ENCODE measurements at places on chromosomes 2 and 18.

- DNase-seq: no peak
Observed at GRCh38 chr2:173374634-173375033, 20.0 kb downstream of the CDCA7 start.

DNA sequence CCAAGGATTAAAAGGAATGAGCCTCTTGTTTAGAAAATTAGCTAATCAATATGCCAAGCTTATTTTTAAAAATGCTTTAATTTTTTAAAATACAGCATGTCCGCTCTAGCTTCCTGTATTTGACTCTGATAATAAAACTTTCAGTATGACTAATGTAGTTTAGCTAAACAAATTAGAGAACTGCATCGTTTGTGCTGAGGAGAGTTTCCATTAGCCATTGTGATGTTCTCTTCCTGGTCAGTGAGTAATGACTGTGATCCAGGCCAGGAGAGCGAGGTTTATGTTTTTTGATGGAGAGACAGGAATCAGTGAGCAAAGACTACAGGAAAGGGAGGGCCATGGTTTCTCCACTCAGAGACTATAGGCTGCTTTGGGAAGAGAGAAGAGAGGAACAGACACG lies 237.2 kb upstream of the ETAA1 start:
- no peak for DNase-seq

DNA sequence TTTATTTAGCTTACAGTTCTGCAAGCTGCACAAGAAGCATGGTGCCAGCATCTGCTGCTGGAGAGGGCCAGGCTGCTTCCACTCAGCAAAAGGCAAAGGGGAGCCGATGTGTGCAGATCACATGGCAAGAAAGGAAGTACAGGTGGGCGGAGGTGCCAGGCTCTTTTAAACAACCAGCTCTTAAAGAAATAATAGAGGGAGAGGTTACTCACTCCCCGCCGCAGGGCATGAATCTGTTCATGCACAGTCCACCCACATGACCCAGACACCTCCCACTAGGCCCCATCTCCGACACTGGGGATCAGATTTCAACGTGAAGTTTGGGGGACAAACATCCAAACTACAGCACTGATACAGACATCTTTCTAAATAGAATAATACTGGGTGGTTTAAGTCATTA lies 105.8 kb downstream of the MTCL1 start:
- no peak for DNase-seq

GRCh38 chr2:135258193-135258592 lies 206.1 kb downstream of the RAB3GAP1 start:
- no peak for DNase-seq

GRCh38 chr2:170222298-170222697 lies 44.4 kb downstream of the MYO3B start:
- no peak for DNase-seq

DNA sequence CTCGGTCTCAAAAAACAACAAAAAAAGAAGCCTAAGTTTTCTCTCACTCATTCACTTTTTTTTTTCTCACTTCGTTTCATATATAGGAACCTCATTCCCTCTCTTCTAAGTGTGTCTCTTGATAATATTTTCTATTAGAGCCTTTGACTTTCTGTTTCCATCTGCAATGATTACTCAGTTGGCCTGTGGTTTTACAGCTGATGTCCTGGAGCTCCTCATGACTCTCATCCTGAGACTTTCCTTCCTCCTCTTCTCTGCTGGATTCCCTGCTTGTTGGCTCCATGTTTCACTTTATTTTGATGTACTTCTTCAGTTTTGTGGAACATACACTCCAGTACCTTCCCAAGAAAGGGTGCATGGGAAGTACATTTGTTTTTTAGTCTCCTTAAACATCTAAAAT lies 154.2 kb upstream of the GATA6 start:
- no peak for DNase-seq

DNA sequence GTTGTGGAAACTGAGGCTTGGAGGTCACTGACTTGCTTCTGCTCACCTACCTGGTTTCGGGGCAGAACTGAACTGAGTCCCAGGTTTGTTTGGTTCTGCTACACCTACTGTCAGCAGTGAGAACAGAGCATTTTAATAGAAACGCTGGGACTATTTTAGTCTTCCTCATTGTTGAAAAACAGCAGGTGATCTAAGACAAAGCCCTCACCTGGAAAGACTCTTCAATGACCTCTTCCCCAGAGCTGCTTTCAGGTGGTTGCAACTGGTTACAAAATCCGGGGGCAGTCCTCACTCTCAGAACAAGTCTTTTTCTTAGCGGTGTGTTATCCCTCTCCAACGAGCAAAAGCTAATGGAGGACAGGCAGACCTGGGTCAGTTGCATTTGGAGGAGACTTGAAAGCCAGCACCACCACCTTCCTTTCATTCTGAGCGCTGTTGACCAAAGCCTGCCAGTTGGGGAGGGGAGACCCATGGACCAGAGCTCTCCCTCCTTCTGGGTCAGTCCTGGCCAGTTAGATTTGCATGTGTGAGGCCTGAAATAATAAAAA lies 217.0 kb downstream of the NCK2 start:
- no peak for DNase-seq

DNA sequence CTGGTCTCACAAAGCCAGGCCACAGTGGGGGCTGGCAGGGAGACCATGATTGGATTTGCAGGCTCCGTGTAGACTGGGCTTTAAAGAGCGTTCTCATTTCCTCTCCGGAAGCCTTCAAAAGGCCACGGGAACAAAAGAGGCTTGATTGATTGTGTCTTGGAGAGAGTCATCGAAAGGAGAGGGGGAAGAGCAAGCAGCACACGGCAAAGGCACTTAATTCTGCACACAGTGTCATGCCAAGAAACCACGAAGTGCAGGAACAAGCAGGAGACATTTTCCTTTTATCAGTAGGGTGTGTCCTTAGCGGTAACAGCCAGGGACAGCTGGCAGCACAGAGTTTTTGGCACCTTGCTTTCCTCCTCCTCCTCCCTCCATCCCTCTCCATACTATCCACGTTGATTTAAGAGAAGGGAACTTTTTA lies 47.7 kb downstream of the GLI2 start:
- no peak for DNase-seq

DNA sequence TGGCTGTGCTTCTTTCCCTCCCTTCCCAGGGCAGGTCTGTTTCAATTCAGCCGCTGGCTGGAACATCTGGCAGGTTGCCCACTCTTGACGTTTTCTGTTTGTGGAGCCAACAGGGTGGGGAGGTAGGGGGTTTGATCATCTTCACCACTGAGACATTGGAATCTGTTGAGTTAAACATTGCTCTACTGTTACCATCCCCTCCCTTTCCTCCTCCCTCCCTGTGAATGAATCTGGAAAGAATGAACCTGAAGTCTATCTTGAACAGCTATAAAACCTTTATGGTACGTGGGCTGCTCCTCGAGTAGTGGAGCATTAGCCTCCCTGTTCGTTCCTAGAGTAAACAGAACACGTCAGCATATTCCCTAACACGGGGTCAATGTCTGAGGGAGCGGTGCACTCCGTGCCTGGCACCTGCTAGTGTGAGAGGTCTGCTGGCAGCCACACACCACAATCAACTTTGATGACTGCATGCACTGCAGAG lies 249.9 kb upstream of the RBBP8 start:
- no peak for DNase-seq

GRCh38 chr18:76054156-76054555 lies 440.9 kb downstream of the ZNF516 start:
- no peak for DNase-seq

GRCh38 chr2:46298522-46299353 lies 1.5 kb downstream of the EPAS1 start:
- no peak for DNase-seq

DNA sequence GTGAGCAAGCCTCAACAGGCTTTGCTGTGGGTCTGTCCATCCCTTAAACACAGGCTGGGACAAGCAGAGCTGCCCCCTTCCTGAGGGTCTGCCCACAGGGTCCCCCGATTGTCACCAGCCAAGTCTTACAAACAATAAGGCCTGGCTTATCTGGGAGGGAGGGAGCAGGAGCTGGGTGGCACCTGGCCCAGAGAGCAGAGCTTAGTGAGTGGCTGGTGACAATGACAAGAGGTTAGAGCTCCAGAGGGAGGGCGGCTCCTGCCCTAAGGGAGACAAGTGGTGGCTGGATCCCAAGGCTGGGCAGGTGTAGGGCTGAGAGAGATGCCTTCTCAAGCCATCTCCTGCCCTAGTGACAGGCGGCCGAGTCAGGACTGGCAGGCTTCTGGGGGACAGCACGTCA lies 125.5 kb downstream of the KLHL29 start:
- no peak for DNase-seq

DNA sequence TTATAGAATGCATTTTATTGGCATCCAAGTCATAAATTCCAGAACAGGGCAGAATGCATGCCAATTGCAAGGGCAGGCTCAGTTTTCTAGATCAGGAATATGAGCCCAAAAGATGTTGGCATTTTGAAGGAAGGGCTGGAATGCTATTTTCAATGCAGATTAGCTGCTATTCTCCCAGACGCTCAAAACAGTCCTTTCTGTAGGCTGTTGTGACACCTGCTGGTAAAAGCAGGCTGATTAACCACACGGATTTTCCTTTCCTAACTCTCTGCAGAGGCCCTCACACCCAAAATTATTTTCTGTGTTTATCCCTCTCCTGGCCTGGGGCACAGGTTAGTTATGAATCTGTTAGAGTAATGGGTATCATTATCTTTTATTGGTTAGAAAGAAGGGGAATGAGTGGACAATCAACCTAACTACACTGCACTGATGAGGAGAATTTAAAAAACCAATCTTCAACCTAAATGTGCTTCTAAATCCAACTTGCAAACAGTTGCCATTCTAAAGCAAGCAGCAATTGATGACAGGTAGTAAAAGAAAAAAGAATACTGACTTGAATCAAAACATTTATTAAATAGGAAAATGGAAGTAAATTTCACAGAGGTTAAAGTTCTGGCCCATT lies 94.0 kb downstream of the PLA2R1 start:
- DNase-seq: no peak

DNA sequence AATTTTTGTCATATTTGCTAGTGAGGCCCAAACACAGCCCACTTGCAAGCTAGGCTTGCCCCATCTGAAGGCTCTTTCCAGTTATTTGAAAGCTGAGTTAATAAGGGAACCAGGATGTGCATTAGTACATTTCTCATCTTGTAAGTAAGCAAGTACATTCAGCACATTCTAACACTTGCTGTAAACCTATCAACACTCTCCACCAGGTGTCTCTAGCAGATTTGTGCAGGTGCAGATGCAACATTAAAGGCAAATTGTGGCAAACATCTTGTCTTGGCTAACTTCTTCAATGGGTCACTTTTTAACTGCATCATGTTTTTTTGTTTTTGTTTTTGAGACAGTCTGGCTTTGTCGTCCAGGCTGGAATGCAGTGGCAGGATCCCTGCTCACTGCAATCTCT lies 25.3 kb upstream of the MFSD6 start:
- DNase-seq: no peak

DNA sequence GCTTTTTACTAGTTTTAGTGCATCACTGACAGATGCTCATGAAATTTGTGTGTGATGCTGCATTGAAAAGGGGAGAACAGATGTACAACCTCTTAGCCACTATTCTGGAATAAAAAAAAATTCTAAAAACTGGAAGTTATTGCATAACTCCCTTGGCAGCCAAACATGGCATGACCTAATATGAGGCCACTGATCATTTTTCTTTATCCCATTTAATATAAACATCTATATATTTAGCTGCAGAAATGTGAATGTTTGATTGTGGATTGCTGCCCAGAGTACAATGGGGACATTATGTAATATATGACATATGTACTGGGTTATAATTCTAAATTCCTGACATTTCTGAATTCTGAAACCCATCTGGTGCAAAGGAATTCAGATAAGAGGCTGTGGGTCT lies 86.5 kb downstream of the CDCA7 start:
- DNase-seq: no peak

- no peak for DNase-seq
Observed at GRCh38 chr2:3470166-3470651, 49.1 kb downstream of the ADI1 start.

DNA sequence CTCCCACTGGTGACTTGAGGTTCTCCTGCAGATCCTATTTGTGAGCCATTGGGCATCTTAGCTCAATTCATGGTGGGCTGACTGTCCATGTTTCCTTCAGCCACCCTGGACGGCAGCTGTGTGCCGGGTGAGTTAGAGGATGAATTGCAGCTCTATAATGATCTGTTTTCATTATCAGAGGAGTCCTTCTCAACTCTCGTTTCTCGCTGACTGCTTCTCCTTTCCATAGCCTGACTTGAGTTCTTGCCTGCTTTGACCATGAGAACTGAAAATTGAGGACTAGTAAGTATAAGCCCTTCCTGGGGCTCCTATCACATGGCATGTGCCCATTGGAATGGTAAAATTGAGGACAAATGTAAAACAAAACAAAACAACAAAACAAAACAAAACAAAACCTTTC lies 121.8 kb downstream of the CDC42EP3 start:
- no peak for DNase-seq

DNA sequence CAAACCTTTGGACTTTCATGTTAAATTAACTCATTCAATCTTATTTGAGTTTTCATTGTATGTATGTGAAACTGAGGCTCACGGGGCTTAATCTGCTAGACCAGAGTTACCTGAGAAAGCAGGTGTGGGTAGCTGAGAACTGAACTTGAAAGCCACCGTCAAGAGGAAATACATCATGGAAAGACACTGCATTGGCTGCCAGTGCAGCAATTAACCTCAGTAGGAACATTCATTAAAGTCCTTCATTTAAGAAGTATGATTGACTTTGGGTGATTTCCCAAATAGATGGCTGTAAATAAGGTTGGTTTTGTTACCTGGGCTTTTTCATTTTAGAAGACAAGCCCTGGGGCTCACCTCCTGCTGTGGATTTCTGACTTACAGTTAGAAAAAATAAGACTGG lies 36.5 kb upstream of the MGAT5 start:
- no peak for DNase-seq

DNA sequence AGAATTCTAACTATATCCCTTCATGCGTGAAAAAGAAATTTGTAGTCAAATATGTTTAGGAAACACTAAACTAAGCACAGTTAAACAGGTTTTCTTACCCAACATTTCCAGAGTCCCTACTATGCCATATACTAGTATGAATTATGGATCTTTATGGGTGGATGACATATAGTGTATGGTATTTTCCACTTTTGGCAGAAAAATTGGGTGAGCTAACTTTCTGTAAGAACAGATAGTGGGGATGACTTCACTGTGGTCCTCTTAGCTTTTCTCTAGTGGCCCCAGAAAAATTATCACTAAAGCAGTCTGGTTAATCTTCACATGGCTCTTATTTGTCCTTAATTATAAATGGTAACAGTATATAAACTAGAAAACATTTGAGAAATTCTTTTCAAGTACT lies 240.0 kb upstream of the GULP1 start:
- DNase-seq: no peak

Data from CMK (cell line).